ENCODE measurements at places on chromosomes 12 and 14.

DNA sequence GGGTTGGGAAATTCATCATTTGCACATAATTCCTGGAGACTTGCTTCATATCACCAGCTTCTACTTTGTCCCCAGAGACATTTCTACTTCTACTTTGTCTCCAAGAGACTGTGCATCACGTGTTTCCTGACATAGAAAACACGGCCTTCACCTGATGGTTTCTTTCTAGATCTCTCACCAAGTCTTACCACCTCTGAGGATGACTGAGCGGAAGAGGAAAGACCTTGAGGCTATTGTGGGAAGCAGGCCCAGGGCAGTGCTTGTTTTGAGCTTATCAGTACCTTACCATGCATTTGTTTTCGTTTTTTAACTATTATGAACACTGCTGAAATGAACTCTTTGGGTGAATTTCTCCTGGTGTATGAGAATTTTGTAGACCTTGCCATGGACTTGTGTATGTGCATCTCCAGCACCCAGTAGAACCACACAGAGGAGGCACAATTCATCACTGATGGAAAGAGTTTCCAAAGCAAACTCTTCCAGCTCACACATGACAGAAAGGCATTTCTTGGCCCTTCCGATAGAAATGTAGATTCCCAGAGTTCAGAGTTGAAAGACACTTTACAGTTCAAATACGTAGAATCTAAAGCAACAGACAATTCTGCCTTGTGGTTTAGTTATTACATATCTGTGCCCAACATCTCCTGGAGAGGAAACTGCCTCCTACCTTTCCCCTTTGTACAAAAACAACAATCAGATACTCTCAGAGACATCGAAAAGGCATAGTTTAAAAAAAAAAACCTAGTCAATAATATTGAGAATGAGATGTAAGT is 434.7 kb downstream of the FUT8 start:
- peak; percentile 66 for DNase-seq

DNA sequence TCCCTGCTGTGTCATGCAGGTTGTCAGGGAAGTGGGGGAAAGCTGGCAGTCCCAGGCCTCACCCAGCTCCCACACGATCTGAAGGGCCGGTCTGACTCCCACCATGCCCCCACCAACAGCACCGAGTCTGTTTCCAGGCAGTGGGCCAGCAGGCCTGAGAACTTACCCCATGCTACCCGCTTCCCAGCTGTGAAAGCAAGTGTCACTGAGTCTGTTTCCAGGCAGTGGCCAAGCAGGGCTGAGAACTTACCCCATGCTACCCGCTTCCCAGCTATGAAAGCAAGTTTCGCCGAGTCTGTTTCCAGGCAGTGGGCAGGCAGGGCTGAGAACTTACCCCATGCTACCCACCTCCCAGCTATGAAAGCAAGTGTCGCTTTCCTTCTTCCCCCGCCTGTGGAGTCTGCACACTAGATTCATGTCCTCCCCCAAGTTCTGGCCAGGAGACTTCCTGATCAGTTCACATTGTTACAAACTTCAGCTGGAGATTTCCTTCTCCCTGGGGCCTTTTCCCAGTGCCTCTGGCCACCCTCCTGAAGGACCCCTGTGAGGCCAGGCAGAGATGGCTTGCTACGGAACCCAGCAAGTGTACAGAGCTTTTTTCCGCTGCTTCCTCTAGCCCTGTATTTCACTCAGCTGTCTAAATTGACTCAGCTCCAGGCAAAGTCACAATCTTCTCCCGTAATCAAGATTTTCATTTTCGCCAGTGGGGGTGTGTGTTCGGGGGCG is 435.4 kb downstream of the TMTC2 start:
- DNase-seq, result no peak

- DNase-seq, result no peak
Observed at GRCh38 chr14:94397289-94398181, 9.1 kb upstream of the SERPINA1 start.

DNA sequence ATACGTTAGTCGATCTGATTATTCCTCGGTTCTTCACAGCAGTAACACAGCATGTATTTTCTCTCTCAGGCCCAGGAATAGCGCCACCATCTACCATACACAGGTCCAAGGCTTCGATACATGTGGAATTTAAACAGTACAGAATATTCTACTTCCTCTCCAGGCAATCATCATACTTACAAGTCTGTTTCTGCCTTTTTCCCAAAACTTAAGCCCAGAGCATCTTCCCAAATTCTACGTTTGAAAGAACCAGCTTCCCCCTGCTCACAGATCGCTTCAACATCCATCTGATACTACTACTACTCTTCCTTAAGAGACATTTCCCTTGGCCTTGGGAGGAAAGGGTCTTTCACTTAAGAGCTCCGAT is 626 bp downstream of the TXNDC16 start:
- DNase-seq, result peak; percentile 68

DNA sequence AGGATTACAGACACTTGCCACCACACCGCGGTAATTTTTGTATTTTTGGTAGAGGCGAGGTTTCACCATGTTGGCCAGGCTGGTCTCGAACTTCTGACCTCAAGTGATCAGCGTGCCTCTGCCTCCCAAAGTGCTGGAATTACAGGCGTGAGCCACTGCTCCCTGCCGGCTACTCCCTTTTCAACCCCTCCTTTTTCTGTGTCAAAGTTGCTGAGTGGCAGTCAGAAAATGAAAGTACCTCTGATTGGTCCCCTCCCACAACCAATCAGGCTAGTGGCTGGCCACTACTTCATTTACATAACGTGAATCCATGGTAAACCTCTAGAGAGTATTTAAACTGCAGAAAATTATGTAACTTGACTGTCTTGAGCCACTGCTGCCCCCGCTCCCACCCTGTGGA is 5.9 kb downstream of the RESF1 start:
- DNase-seq, result peak; percentile 55

- DNase-seq, result no peak
Observed at GRCh38 chr12:59396919-59397318, 198.9 kb upstream of the SLC16A7 start.

GRCh38 chr12:100675432-100675831 is 101.9 kb downstream of the GAS2L3 start:
- DNase-seq, result peak; percentile 16

GRCh38 chr12:128026696-128027574 is 240.0 kb upstream of the TMEM132C start:
- no peak for DNase-seq

GRCh38 chr14:24068711-24069410 is 2.5 kb upstream of the CPNE6 start:
- DNase-seq, result no peak

GRCh38 chr12:22409377-22410164 is 75.1 kb upstream of the ST8SIA1 start:
- DNase-seq, result no peak

GRCh38 chr14:96816281-96816680 is 19.1 kb downstream of the VRK1 start:
- no peak for DNase-seq

- DNase-seq, result no peak
Observed at GRCh38 chr14:71237556-71237955, 330.3 kb downstream of the PCNX1 start.

GRCh38 chr14:81981307-81981675 is 447.6 kb upstream of the SEL1L start:
- DNase-seq, result no peak

GRCh38 chr14:22124073-22124613 is 450.5 kb upstream of the OR4E1 start:
- DNase-seq, result no peak

GRCh38 chr12:125387206-125387605 is 322.0 kb downstream of the AACS start:
- DNase-seq, result no peak

- DNase-seq, result no peak
Observed at GRCh38 chr14:102732924-102733323, 44.3 kb upstream of the TRAF3 start.

DNA sequence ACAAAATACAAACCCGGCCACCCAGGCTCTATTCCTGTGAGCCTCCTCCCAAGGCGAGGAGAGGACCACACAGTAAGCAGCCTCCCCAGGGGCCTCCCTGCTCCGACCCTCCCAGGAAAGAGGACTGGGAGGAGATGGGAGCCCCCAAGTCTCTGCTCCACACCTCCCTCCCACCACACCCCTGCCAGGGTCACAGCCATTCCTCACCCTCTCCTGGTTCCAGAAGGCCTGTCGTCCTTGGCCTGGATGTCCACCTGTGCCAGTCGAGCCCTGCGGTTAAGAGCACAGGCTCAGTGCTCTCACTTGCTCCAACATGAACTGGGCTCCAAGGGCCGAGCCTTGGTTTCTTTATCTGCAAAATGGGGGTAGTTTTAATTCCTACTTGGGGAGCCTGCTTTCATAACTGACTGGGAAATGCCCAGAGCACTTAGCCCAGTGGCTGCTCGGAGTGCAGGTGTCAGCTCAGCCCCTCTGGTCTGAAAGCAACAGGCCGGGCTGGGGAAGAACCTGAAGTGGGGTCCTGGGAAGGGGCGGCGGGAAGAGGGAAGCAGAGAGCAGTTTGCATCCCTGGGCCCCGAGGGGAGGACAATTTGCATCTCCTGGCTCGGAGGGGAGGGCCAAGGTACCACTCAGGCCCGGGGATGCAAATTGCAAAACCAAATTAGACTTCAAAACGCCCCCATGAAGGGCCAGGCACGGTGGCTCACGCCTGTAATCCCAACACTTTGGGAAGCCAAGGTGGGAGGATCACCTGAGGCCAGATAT is 23.6 kb downstream of the TCHP start:
- DNase-seq, result no peak

- DNase-seq, result no peak
Observed at GRCh38 chr14:95679148-95679815, 6.9 kb upstream of the TCL1B start.

DNA sequence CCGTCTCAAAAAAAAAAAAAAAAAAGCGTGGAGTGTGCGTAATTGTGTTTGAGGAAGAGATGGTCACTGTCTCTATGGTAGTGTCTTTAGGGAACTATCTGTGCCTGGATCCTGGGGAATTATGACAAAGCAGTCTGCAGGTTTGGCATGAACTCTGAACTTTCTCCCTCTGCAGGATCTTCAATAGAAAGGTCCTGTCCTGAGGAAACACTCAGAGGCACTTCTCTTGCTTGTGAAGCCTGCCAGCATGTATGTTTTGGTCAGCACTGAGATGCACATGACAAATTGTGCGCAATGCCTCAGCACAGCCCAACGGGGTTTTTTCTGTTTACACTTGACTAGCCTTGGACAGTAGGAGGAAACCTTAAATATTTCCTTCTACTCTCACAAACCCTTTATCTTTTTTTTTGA is 46.6 kb downstream of the ATF7 start:
- DNase-seq, result no peak

- DNase-seq, result no peak
Observed at GRCh38 chr14:98951031-98951430, 321.0 kb downstream of the BCL11B start.

DNA sequence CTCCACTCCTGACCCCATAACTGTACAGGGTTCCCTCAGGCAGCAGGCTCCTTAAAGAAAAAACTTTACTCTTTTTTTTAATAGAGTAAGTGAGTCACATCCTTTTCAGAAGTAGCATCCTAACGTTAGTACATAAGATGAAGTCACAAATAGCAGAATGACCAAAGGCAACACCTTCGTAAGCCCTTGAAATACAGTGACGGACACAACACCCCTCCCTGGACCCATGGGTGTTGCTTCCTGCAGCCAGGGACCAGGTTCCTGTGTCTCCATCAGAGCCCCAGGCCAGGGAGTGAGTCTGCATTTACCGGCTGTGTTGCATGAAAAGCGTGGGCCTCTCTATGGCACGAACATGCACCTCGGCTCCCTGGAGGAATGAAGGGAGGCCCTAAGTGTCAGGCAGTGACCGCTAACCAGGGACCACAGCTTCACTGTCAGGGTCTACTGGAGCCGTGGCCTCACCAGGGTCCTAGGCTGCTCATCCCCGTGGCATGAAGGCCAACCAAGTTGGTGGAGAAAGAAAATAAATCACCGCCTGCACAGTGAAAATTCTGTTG is 340.0 kb upstream of the SFSWAP start:
- no peak for DNase-seq

DNA sequence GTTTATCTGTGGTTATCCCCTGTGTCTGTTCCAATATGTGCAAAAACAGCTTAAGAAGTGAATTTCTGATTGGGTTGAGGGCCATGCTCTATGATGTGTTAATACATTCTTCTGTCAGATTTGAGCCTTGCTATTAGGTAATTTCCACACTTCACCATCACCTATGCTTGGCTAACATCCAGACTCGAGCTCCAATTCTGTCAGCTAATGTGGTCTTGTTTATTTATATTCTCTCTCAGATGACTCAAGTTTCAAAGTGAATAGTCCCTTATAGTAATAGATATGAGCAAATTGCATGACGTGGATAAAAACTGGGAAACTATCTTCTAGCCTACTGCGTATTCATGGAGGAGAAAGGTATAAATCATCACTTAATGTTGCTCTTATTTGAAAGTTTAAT is 451.3 kb downstream of the SNAPC1 start:
- DNase-seq, result no peak

GRCh38 chr14:74634964-74635363 is 22.9 kb upstream of the LTBP2 start:
- DNase-seq, result no peak

All from OCI-M1 (cell line).